ENCODE measurements at places on chromosomes 12 and 14. TPM values are rescaled to one million over a fixed set of nuclear protein-coding genes. Genes with fewer than 3 reads are reported as not detected.

DNA sequence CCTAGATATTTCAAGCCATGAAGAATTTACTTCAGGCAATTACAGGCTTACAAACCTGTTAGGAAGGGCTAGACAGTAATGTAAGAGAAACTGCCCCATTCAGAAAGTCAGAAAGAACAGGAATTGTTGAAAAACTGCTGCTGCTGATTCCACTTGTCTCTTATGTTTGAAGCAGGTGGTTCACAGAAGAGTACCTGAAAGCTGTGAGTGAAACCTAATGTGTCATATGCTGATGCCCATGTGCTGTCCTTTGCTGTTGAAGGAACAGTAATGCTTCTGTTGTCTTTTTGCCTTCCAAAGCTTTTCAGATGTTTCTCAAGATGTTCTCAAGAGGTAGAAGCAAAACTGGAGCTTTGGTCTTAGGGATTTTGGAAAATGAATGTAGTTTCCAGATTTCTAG lies 39.0 kb downstream of the MNAT1 start:
- DNase-seq: no peak

DNA sequence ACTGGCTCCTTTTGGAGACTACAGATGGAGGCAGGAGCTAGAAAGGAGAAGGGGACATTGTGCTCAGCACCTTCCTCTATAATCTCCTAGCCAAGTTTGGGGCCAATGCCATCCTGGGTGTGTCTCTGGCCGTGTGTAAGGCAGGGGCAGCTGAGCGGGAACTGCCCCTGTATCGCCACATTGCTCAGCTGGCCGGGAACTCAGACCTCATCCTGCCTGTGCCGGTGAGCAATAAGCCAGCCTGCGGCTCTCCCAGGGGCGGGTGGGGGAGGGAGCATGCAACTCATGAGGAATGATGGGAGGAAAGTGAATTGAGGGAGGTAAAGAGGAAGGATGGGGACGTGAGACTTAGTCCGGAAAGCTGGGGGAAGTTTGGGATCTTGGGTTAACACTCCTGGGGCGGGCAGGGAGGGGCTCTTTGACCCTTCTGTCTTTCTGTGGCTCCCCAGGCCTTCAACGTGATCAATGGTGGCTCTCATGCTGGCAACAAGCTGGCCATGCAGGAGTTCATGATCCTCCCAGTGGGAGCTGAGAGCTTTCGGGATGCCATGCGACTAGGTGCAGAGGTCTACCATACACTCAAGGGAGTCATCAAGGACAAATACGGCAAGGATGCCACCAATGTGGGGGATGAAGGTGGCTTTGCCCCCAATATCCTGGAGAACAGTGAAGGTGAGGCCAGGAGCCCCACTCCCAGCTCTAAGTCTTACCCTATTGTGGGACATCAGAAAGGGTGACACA lies 3.3 kb downstream of the ENO2 start:
- no peak for DNase-seq

- no peak for DNase-seq
These were observed 70.5 kb downstream of the TMEM260 start for GRCh38 chr14:56650048-56650447.

GRCh38 chr12:52502877-52503276 lies 9.8 kb upstream of the KRT6A start:
- DNase-seq: no peak

DNA sequence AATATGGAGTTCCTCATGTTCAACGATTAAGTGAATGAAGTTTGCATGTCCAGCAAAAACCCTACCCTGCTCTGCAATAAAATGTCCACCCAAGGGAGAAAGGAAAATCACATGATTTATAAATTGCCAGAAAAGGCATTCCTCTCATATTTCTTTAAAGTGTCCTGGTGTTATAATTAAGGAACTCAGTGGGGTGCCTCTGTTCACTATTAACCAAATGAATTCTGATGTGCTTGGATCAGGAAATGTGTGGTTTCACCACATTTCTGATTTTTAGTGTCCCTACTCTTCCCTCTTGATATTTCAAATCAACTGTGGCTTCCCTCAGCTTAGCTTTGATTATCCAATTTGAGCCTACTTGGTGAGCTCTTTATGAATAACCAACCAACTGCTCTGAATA lies 208.1 kb downstream of the PHLDA1 start:
- no peak for DNase-seq

The SOX5 gene
- total RNA-seq: 26.4 TPM

DNA sequence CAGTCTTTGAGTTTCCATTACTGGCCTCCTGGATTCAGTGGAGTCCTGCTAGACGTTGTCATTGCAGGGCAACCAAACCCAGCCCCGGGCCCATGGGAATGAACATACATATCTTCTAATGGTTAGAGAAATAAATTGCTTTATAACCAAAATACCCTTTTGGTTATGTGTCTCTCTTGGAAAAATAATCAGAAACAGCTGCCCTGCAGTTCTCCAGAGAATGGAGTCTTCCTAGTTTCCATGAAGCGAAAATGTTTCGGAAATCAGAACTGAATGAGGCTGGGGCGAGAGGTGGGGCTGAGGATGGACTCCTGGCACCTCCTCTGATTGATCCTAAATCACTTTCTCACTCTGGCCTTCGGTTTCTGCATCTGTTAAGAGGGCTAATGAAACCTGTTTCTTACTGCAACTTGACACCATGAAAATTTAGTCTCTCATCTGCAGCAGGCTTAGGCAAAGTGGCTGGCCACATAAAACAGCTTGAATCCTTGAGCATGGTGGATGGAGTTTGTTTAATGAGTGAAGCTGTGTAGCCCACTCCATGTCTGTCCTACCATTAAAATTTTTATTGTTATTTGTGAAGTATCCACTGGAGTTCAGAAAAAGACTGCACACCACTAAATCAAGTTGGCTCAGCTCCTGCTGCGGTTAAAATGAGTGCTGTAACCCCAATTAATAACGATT lies 198.9 kb downstream of the CACNA1C start:
- no peak for DNase-seq

DNA sequence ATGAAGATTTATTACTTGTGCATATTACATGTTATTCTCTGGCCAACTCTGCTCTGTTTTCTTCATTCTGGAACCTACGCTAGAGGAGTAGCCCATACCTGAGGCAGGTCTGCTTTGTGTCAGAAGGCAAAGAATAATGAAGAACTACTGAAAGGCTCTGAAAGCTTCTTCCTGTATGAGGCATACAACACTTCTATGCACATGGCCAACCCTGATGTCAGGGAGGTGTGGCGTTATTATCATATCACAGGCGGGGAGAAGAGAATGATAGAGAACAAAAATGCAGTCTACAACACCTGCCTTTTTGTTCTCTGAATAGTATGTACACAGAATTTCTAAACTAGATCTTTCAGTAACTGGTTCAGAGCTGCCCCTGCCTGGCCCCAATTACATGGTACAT lies 32.5 kb upstream of the CRY1 start:
- no peak for DNase-seq

GRCh38 chr14:38442208-38442607 lies 186.3 kb upstream of the CLEC14A start:
- no peak for DNase-seq

- no peak for DNase-seq
These were observed 62.7 kb downstream of the LRRK2 start for GRCh38 chr12:40287369-40287975.

All from hepatocyte (in vitro differentiated cells).